Right renal cortex interstitium (tissue), 3 donors: ENCODE measurements at places on chromosomes 1 and 21. TPM values are rescaled to one million over a fixed set of nuclear protein-coding genes. Genes with fewer than 3 reads are reported as not detected.

The KRTAP19-2 gene
- not detected for polyA plus RNA-seq

The SPAG17 gene
- 7.8 TPM for polyA plus RNA-seq

The C1orf94 gene
- not detected for polyA plus RNA-seq

The ENAH gene
- 116 TPM for polyA plus RNA-seq

DNA sequence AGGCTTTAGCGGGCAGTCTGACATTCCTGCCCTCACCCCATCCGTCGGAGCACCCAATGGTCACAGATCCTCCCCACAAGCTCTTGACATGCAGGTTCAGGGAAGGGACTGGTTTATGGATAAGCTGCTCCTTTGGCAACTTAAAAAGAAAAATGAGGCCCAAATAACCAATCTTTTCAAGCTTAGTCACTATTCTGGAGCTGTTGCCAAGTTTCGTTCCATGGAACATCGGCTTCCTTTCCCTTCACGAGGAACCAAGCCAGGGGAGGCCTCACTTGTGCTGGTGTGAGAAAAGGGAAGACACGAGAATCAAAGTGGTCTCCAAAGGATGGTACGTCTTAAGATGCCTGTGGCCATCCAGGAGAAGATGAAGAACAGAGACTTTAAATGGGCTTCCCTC is 46.1 kb upstream of the LPAR3 start:
- no peak for DNase-seq

DNA sequence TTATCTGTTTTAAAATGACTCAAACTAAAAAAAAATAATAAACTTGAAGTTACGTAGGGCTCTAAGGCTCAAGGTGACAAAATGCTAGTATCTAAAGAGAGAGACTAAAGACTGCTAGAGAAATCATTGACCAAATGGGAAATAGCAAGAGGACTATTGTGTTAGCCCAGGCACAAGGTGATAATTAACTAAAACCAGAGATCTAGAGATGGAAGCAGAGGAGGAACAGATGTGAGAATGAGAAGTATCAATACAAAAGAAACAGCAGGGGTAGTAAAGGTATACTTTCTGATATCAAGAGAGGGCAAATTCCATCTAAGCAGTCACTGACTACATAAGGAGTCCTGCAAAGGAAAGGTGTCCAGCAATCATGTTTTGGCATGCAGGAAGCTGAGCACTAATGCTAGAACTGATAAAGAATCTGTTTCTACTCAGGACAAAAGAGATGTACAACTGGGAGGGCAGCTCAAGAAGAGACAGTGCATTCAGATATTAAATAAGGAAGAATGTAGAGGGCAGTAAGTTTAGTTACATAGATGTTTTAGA is 100.2 kb upstream of the GNG4 start:
- no peak for DNase-seq
